ENCODE measurements at places on chromosomes 11 and 22.

GRCh38 chr11:25119416-25119815 is 622.6 kb downstream of the LUZP2 start:
- DNase-seq: no peak

- DNase-seq: no peak
These were observed 3.2 kb downstream of the LRRC32 start for GRCh38 chr11:76667271-76667818.

DNA sequence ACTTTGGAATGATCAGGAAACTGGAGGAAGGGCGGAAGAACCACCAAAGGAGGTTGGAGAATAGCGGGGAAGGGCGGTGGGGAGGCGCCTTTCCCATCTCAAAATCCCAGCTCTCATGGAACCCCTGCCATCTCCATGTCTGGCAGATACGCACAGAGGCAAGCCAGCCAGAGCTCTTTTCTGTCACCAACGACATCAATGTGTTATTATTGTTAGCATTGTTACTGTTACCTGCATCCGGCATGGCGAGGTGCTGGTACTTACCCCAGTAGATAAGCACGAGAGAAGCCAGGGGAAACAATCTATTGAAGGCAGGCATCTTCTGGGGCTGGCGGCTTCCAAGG is 969 bp downstream of the SCN3B start:
- no peak for DNase-seq

DNA sequence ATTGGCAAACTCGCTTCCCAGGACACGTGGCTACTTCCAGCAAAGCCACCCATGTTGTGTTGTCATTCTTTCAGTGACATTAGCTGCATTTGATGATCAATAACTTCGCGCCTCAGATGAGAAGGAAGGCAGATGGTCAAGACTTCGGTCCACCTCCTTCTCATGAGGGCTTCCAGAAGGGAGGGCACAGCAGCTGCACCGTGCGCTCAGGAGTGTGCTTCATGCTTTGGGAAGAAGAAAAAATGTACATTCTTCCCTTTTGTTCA is 25.3 kb downstream of the IGLL5 start:
- DNase-seq: no peak

DNA sequence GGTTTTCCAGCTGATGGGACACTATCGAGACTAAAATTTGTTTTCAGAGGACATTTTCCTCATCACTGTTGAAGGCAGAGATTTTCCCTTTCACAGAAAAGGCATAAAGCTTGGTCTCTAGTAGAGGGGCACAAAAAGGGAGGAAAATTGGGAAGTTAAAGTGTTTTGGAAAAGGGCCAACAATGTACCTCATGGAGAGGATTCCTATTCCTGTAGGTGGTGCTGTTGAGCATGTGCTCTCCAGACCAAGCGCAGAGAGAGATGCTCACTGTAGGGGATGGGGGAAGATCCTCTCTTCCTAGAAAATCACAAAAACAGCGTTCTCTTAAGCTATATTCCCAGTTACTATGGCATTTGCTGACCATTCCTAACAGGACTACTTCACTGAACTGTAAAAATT is 44.9 kb downstream of the OR4C46 start:
- DNase-seq: no peak

GRCh38 chr22:25078591-25078990 is 121.1 kb upstream of the CRYBB3 start:
- no peak for DNase-seq

DNA sequence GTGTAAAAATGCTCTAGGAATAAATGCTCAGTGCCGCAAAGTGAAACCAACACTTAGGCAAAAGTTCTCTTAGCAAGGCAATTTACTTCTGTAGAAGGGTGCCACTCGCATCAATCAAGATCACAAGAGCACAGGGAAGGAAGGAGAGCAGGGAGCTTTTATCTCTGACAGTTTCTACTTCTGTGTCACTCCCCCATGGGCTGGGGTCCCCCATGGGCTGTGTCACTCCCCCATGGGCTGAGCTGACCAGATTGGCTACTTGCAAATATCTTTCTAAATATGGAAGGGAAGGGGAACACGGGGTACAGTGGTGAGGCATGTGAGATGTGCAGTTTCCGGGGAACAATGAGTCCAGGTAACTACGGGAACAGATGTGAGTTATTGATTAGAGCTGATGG is 397 bp downstream of the OR52N2 start:
- DNase-seq: no peak

DNA sequence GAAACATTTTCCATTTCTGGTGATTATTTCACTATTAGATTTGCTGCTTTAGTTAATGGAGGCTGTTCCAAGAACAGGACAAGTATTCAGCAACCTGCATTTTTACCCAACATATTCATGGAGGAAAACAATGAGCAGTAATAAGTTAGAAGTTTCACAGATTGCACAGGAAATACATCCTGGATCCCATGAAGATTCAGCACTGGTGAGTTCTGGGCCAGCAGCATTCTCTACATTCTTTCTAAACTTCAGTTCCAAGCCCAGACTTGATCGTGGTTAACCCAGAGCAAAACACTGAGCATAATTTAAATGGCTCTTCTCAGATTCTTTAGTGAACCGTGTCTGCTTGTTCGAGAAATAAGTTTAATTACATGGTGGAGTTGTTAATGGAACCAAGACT is 3.8 kb downstream of the FJX1 start:
- DNase-seq: no peak

GRCh38 chr11:117816151-117816741 is 8.3 kb downstream of the FXYD2 start:
- DNase-seq: no peak

GRCh38 chr11:106242718-106243415 is 165.4 kb downstream of the AASDHPPT start:
- no peak for DNase-seq

GRCh38 chr11:64687204-64687603 is 35.8 kb downstream of the NRXN2 start:
- DNase-seq: no peak

GRCh38 chr22:29917052-29917902 is 34.3 kb downstream of the MTMR3 start:
- DNase-seq: no peak

GRCh38 chr11:116946414-116946813 is 109.0 kb upstream of the APOA1 start:
- no peak for DNase-seq

DNA sequence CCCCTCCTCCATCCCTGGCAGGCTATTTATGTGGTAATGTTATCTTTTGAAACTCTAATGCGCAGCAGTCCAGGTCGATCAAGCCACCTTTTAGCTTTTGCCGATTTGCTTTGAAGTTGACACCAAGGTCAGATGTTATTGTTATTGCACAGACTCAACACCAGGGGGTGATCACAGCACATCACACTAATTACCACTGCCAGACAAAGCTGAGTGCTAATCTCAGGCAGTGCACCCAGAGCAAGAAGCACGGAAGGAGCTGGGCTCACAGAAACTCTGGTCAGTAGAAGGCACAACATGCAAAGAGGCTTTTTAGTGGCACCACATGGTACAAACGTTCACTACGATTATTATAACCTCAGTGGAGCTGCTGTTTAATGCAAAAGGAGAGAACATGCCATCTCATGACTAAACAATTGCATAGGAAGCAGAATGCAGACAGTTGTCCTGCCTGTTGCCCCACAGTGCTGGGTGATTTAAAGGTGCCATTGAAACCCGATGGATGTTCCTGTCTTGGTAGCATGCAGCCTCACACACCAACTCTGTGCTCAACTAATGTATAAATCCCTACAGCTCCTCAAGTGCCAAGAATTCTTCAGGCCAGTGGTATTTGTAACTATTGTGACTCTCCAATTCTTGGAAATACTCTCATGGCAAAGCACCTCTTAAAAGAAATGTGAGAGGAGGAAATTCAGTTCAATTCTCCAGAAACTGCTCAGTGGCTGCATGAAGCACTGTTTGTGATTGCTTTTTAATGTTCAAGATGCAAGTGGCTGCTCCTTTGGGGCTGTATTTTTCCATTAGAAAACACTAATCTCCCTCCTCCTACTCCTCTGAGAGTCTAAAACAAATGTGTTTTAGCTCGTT is 353.9 kb upstream of the DDI1 start:
- peak; percentile 75 for DNase-seq

- DNase-seq: no peak
These were observed 10.2 kb upstream of the MS4A12 start for GRCh38 chr11:60482361-60482760.

DNA sequence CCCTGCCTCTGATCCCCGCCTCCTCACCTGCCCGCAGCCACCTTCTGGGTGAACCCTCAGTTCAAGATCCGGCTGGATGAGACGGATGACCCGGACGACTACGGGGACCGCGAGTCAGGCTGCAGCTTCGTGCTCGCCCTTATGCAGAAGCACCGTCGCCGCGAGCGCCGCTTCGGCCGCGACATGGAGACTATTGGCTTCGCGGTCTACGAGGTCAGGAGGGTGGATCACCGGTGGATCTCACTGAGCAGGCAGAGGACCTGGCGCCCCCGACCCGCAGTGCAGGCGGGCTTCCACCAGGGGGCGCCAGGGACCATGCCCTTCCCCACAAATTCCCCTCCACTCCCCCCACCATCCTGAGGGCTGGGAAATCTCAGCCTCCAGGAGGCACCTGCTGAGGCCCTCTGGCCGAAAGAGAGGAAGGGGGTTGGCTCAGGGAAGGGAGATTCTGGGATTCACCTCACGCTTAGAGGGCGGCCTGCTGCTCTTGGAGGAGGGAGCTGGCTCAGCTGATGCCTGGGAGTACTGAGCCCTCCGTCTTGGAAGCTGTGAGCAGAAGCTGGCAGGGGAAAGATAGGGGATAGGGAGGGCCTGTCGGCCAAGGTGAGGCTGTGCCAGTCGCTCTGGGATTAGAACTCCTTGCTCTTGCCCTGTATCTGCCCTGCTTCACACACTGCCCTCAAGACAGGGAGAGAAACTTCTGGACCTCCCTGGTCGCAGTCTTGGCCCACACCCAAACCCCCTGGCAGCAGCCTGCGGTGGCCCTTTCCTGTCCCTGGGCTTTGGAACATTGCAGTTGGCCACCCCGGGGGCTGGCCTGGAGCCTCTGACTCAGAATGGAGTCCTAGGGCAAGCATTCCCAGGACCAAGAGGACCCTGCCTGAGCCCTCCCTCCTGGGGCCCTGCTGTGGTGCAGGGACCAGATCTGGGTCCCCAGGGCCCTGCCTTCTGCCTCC is 23.2 kb downstream of the CAPN1 start:
- DNase-seq: no peak

GRCh38 chr22:32204856-32205722 is at the start of gene RFPL2:
RFPL2 (minus strand) TSS chr22:32205073; CDS start chr22:32202451, 2,622 bp downstream.
- DNase-seq: no peak

GRCh38 chr22:30705710-30706651 is 11.3 kb downstream of the OSBP2 start:
- DNase-seq: no peak
